ENCODE measurements at places on chromosomes 6 and 20.

DNA sequence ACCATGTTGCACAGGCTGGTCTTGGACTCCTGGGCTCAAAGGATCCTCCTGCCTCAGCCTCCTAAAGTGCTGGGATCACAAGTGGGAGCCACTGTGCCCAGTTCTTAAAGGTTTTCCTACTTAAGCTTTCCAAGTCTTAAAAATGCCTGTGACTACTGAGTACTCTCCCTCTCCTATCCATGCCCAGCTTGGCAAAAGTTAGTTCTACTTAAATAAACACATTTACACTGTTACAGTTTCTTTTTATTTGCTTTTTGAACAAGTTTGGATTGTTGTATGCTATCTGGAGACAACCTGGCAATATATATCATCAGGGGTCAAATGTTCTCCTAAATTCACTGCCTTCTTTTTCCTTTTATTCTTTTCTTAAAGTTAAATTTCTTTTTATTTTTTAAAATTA, 61.0 kb upstream of the GCM1 start:
- DNase-seq: no peak

DNA sequence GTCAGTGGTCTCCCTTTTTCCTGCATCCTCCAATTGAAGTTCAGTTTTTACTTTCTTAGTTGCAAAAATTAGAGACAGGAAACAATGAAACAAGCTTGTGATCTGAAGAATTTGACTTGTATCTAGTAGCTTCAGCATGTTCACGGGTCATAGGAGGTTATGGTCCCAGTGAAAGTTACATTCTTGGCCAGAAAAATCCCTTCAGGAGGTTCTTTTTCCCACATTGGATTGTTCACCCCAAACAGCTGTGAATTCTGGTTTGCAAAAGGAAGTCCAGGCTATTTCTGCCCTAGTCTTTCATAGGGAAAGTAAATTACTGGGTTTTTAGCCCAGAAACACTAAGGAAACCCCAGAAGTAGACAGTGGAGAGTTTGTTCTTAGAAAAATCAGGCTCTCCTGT, 8.1 kb downstream of the ANKS1A start:
- DNase-seq: no peak

DNA sequence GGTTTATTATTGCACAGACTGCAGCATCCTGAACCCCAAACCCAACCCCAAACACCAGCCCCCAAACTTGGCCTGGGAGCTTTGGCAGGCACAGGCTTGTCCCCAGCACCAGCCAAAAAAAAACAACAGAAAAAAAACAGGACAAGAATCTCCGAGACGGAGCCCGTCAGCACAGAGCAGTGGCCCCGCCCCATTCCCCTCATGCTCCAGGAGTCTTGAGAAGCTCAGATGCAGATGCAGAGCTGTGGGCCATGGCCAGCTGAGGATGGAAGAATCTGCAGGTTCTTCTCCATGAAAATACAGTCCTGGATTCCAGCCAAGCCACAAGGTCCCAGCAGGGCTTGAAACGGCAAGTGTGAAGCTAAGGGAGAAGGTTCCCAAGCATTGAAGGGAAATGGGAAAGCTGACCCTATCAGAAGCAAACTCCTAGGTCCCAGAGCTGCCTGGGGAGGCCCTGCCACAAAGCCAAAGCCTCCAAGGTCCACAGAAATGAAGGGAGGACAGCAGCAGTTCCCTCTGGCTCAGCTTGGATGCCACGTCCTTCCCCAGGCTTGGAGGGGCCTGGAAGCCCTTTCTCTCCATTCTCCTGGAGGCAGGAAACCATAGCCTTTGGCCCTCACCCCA, 75.2 kb downstream of the JPH2 start:
- no peak for DNase-seq

DNA sequence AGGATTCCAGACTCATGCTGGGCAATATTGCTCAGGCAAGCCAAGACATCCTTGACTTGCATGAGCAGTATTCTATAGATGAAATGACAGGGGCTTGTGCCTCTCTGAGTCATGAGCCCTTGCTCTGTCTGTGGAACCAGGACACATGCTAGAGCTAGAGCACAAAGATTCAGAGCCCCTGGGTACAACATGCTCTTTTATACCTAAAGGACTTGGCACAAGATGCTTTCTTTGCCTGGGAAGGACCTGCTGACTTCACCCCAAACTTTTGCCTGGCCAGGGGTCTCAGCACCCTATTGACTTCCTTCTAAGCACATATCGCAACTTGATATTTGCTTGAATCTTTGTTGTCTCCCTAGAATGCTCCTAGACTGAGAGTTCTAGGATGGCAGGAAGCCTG, 27.4 kb downstream of the TGM6 start:
- DNase-seq: no peak

- DNase-seq: no peak
Observed at GRCh38 chr20:40416274-40416673, 272.8 kb downstream of the MAFB start.

- no peak for DNase-seq
Observed at GRCh38 chr20:676967-677366, 1.4 kb upstream of the SCRT2 start.

- no peak for DNase-seq
Observed at GRCh38 chr6:1233924-1234323, 78.0 kb upstream of the FOXQ1 start.

GRCh38 chr6:72636786-72637185, 14.9 kb downstream of the KCNQ5 start:
- DNase-seq: no peak

DNA sequence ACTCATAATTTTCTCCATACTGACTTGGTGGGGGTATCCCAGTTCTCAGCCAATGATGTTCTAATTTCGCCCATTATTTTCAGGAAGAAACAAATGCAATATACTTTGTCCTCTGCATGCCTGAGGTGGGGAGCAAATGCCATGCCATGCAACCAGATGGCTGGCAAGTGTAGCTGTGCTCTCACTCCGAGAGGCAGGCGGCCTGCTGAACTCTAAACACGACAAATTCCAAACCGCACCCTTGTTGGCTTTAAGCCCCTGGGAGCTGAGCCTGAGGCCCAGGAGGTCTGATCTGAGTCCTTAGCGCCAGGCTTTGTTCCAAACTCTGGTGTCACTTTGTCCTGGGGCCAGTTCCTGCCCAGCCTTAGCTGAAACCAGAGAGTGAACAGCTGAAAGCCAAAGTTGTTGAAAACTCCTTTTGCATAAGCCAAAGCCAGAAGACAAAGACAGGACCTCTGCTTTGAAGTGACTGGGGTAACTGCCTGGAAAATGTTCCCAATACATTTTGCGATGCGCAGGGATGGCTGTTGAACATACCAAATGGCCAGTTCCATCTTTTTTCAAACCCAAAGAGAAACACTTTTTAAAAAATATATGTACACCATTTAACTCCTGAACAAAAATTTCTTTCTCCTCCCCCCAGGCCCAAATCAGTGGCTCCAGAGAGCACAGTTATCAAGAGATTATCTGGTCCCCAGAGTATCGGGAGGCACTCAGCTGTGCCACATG, 46.2 kb downstream of the TTI1 start:
- no peak for DNase-seq

- DNase-seq: no peak
Observed at GRCh38 chr6:169800668-169801395, 49.4 kb downstream of the ERMARD start.

GRCh38 chr6:47126647-47127391, 84.7 kb upstream of the ADGRF1 start:
- DNase-seq: no peak

DNA sequence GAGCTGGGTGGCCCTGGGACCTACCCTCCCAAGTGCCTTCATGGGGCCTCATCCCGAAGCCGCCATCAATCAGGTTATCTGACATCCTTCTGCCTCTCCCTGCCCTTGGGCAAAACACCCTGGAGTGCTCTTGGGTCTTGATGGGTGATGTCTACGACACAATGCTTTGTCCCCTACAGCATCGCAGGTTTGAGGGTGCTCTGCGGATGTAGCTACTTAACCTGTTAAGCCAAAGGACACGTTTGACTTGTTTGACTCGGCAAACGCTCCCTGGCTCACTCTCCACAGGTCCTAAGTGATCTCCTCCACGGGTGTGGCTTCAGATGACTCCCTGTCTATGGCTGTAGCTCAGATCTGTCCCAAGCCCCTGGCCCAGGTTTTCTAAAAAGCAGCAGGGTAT, 35.6 kb downstream of the TBC1D7 start:
- DNase-seq: no peak

DNA sequence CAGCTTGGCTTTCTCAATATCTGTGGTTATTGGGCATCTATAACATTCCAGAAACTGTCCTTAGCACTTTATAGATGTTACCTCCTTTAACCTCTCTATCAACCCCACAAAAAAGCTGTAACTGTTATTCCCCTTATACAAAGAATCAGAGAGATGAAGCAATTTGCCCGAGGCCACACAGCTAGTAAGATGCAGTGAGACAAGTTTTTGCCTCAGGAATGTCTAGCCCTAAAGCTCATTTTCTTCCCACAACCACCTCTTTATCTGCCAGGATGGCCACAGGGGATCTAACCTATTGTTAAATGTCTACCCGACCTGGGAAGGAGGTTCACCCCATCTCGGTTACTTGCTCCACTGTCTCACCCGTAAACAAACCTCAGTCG, 31.9 kb upstream of the TCP11 start:
- no peak for DNase-seq

- DNase-seq: no peak
Observed at GRCh38 chr20:41365777-41366545, 657 bp downstream of the EMILIN3 start.

DNA sequence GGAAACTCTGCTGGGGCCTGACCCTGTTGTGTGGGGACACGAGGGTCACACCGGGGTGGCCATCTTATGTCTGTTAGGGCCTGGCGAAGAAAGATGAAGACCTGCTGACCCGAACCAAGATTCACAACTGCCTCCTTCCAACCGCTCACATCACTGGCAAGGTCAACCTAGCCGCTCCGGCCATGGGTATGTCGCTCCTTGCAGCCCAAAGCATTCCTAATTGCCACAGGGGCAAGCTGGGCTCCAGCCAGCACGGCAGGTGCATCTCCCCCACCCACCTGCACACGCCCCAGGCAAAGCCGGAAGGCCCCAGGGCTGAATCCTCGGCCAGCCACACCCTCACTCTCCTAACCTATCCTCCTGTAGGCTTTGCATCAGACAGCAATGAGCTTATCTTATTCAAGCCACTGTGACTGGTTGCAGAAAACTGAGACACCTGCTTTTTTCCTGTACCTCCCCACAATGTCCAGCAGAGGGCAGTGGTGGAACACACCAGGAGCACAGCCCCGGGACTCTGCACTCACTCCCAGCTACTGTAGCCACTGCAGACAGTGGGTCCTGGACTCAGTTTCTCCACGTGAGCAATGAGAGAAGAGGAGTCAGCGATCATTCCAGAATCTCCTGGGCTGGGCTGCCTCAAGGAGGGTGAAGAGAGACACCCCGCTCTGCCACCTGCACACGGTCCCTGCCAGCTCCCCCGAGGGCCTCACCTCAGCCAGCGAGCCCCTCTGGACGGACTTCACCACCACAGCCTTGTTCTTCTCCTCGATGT, 170.2 kb downstream of the PREX1 start:
- DNase-seq: peak; percentile 53

GRCh38 chr6:17865243-17865642, 122.2 kb downstream of the KIF13A start:
- DNase-seq: no peak

DNA sequence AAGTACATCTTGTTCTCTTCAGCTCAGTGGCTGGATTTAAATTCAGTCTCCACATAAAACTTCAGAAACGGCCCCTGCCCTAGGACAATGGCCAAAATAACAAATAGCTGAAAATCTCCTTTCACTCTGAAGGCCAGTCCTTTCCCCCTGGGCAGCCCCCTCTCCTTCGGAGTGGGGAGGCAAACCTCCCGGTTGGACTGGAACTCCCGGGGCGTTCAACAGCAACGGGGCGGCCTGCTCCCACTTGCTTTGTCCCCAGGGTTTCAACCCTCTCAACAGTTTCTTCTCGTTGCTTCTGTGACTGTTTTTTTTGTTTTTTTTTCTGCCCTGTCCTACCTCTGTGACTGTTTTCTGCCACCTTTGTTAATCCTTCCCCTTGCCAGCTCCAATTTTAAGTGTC, 102.6 kb upstream of the DUSP22 start:
- DNase-seq: no peak

DNA sequence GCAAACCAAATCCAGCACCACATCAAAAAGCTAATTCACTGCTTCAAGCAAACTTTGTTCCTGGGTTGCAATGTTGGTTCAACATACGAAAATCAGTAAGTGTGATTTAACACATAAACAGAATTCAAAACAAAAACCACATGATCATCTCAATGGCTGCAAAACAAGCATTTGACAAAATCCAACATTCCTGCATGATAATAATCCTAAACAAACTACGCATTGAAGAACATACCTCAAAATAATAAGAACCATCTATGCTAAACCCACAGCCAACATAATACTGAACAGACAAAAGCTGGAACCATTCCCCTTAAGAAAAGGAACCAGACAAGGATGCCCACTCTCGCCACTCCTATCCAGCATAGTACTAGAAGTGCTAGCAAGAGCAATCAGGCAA, 49.9 kb downstream of the RNGTT start:
- no peak for DNase-seq

DNA sequence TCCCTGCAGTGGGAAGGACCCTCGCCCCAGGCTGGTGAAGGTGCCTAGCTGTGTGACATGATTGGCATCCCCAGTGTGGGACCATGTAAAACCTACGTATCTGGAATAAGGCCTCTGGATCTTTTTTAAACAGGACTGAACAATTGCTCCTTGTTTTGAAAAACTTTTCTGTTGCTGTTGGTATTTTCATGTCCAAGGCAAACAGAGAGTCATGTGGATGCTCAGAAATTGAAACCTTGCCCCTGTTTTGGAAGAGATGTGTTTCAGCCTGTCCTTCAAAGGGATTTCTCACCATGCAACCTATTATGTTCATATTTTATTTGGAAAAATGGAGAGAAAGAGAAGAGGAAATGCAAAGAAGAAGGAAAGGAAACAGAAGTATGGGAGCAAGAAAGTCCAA, 362.3 kb downstream of the PKHD1 start:
- DNase-seq: no peak

DNA sequence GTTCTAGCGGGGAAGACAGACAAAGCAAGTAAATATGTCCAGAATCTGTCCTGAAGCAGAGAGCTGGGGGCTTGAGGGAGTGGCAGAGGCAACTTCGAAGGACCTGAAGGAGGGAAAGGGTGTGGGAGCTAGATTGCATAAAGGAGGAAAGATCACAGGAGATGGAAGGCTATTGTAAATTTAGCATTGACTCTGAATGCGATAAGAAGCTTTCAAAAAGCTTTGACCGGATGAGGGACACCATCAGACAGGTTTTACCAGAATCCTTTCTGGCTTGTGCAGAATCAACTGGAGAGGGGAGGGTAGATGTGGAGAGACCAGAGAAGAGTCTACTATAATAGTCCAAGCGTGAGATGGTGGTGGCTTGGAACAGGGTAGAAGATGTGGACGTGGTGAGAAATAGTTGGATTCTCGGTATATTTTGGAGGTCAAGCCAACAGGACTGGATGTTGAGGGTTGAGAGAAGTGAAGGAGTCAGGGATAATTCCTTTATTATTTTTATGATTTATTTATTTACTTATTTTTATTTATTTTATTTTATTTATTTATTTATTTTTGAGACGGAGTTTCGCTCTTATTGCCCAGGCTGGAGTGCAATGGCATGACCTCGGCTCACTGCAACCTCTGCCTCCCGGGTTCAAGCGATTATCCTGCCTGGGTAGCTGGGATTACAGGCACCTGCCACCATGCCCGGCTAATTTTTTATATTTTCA, 19.9 kb upstream of the RIPOR3 start:
- no peak for DNase-seq

- no peak for DNase-seq
Observed at GRCh38 chr6:166575205-166575604, 11.3 kb downstream of the RAMACL start.

- DNase-seq: no peak
Observed at GRCh38 chr6:4153514-4153985, 18.2 kb upstream of the ECI2 start.

GRCh38 chr6:34524499-34524898, 31.6 kb downstream of the SPDEF start:
- DNase-seq: no peak

GRCh38 chr6:7644417-7644816, 54.4 kb downstream of the SNRNP48 start:
- no peak for DNase-seq
